ENCODE measurements at places on chromosomes 2 and 18.

- no peak for DNase-seq
Measured at GRCh38 chr18:72634500-72634899, 90.4 kb upstream of the CBLN2 start.

DNA sequence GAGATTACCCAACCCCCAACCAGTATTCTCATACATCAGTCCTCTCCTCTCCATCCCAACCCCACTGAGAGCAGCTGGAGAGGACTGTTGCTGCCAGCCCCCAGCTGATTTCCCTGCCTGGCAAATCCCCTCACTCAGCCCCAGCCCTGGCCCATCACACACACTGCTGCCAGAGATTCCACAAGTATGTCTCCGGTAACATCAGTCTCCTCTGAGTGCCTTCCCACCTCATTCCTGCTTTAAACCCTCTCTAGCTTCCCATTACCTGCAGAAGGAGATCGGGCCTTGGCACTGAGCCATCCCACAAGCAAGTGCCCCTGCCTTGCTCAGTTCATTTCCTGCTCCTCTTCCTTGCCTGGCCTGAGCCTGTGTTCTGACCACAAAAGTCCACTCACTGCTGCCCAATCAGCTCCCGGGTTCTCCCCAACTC lies 50.6 kb upstream of the ZFP36L2 start:
- no peak for DNase-seq

- DNase-seq: no peak
Measured at GRCh38 chr18:48808476-48808875, 142.3 kb downstream of the SMAD7 start.

- no peak for DNase-seq
Measured at GRCh38 chr2:184562532-184562931, 35.8 kb upstream of the ZNF804A start.

- no peak for DNase-seq
Measured at GRCh38 chr2:73704285-73704684, 32.9 kb downstream of the TPRKB start.

GRCh38 chr2:204441316-204441715 lies 104.0 kb upstream of the PARD3B start:
- DNase-seq: peak; percentile 52

DNA sequence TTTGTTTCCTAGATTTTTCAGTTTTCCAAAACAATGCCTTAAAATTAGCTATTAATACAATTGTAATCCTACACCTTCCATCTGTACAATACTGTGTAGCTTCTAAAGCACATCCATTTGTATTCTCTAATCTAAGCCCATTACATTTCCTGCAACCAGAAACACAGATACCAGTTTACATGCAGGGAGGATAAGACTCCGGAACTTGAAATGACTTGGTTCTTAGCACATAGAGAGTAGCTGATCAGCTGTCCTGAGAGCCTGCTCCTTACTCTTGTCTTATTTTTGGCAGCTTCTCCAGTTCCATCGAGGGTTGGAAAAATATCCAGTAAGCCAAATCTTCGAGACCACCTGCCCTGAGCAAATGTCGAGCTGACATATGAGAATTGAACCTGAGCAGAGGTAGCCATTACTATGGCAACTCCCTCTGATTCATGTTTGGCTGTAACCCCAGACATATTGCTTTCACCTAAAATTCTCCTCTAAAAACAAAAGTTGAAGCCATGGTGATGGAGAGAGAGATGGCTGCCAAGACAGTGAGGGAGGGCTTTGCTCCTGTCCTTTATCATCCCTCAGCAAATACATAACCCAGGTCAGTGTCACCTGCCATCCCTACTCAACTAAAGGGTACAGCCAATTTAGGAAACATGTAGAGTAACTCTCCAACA lies 542.8 kb downstream of the IRS1 start:
- DNase-seq: no peak

GRCh38 chr2:11904029-11904428 lies 157.6 kb downstream of the LPIN1 start:
- DNase-seq: no peak

DNA sequence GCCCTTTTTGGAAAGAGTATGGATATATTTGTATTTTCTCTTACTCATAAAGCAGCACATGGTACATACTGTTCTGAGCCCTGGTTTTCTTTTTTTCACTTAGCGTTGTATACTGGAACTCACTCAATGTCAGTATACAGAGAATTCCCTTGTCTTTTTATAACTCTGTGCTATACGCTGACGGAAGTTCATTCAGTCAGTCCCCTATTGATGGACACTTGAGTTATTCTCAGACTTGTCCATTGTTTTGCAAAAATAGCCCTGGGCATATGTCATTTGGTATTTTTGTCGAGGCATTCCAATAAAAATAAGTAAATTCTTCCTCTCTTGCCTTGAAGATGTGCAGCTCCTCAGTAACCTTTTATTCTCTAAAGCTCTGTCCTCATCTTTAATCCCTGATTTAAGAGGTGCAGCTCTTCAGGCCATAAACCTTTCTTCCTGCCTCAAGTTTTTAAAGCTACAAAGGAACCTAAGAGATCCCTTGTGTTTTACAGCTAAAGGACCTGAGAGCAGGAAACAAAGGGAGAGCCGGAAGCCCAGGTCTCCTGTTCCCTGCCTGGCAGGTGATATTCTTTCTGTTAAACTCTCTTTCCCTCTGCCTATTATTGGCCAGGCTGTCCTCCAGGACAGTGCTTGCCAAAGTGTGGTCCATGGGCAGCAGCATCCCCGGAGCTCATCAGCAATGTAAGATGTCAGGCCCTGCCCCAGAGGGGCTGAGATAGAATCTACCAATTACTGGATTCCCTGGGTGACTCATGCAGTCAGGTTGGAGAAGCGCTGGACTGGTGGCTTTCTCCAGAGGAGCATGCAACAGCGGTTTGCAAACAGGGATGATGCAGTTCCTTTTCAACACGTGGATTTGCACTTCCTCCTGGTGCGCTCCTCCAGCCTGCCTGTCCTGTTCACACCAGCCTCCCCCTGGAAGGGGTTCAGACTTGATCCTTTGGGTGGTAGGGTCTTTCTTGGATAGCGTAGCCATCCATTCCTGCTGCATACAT lies 158.0 kb downstream of the NEDD4L start:
- no peak for DNase-seq

- DNase-seq: peak; percentile 52
Measured at GRCh38 chr18:24397131-24397693, 412 bp downstream of the OSBPL1A start.

All from epithelial cell of proximal tubule (primary cell).